CD14-positive monocyte (primary cell): ENCODE measurements at places on chromosomes 2 and 18.
A peak's percentile ranks its signal among the peaks of the same experiment; 100 is the strongest.

GRCh38 chr2:219159771-219160185 is 837 bp downstream of the NHEJ1 start:
- H3K36me3 ChIP-seq, result peaks cover 12% of the 10 kb centered on the region
- H3K4me1 ChIP-seq, result peaks cover 18% of the 10 kb centered on the region
- no peaks in the 10 kb centered on the region for H3K27me3 ChIP-seq
- DNase-seq, result no peak
- H3K27ac ChIP-seq, result peak overlapping the region; percentile 71
- H3K4me3 ChIP-seq, result peak overlapping the region; percentile 80

DNA sequence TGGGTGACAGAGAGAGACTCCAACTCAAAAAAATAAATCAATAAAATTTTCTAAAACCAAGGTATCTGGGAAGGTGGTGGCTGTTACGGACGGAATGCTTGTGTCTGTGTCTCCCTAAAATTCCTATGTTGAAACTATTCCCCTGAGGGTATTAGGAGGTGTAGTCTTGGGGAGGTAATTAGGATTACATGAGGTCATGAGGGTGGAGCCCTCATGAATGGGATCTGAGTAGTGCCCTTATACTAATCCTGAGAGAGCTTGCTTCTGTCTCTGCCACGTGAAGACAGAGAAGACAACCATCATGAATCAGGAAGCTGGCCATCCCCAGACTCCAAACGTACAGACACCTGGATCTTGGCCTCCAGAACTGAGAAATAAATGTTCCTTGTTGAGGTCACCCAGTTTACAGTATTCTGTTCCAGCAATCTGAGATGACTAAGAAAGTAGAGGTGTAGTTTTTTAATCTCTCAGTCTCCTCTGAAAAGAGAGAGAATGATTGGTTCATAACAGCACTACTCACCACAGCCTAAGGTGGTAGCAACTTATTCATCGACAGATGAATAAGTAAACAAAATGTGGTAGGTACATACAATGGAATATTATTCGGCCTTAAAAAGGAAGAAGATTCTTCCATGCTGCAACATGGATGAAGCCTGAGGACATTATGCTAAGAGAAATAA is 38.4 kb downstream of the TGFBRAP1 start:
- DNase-seq, result no peak
- no peaks in the 10 kb centered on the region for H3K4me1 ChIP-seq
- H3K27me3 ChIP-seq, result no peaks in the 10 kb centered on the region
- peaks cover 99% of the 10 kb centered on the region for H3K36me3 ChIP-seq
- H3K4me3 ChIP-seq, result no peak overlapping the region
- no peak overlapping the region for H3K27ac ChIP-seq

- H3K27me3 ChIP-seq, result peaks cover 96% of the 10 kb centered on the region
- H3K36me3 ChIP-seq, result no peaks in the 10 kb centered on the region
- peak; percentile 61 for DNase-seq
- peaks cover 32% of the 10 kb centered on the region for H3K4me1 ChIP-seq
- no peak overlapping the region for H3K4me3 ChIP-seq
These were observed 44.8 kb downstream of the SETBP1 start for GRCh38 chr18:44725300-44726058.

DNA sequence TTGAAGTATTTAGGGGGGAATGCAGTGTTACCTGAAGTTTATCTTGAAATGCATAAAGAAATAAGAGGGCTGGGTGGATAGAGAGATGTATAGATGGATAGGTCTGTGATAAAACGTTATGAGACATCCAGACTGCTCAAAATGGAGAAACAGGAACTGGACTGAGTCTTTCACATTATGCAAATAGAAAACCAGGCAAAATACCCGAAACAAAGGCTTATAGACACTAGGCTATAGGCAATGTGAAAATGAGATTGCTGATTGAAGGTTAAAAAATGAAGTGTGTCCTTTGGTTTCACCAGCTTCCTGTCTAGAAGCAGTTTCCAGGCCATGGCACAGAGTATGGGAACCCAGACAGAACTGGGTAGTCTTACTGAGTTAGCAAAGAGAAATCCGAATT is 24.9 kb upstream of the SLC3A1 start:
- no peak for DNase-seq
- H3K4me3 ChIP-seq, result no peak overlapping the region
- no peaks in the 10 kb centered on the region for H3K4me1 ChIP-seq
- no peak overlapping the region for H3K27ac ChIP-seq
- H3K27me3 ChIP-seq, result no peaks in the 10 kb centered on the region

DNA sequence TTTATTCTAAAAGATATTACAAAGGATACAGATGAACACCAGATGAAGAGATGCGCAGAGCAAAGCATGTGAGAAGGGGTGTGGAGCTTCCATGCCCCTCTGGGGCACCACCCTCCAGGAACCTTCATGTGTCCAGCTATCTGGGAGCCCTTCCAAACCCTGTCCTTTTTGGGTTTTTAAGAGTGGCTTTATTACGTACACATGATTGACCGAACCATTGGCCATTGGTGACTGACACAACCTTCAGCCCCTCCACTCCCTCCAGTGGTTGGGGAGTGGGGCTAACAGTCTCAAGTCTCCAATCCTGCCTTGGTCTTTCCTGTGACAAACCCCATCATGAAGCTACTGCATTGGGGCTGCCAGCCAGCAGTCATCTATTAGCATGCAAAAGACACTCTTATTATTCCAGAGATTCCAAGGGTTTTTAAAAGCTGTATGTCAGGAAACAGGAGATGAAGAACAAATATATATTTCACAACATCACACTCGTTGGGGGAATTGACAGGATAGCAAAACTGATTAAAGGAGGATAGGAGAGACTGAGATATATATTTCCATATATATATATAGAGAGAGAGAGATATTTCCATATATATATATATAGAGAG is 19.4 kb downstream of the IL1B start:
- no peak overlapping the region for H3K4me3 ChIP-seq
- no peaks in the 10 kb centered on the region for H3K27me3 ChIP-seq
- peaks cover 8% of the 10 kb centered on the region for H3K4me1 ChIP-seq
- no peak for DNase-seq
- H3K36me3 ChIP-seq, result no peaks in the 10 kb centered on the region

DNA sequence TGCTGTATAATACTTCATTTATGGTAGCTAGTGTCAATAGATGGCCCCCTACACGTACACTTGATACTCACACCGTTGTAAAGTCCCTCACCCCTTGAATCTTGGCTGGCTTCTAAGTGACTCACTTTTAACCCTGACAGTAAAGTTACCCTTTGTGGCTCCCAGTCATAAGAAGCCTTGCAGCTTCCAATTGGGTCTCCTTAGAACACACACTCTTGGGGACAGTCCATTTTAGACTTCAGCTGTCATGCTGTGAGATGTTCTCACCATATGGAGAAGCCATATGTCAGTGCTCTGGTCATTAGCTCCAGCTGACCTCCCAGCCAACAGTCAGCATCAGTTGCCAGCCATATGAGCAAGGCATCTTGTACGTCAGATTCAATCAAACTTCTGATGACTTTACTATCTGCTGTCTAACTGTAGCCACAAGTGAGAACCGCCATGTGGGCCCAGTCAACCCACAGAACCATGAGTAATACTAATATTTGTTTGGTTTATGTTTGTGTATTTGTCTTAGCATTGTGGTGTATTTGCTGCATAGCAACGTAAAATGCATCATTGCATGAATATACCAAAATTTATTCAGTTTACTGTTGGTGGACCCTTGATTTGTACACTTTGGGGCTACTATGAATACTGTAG is 68.3 kb downstream of the PTPN4 start:
- no peak for DNase-seq
- no peak overlapping the region for H3K4me3 ChIP-seq
- H3K27ac ChIP-seq, result no peak overlapping the region
- H3K4me1 ChIP-seq, result no peaks in the 10 kb centered on the region

DNA sequence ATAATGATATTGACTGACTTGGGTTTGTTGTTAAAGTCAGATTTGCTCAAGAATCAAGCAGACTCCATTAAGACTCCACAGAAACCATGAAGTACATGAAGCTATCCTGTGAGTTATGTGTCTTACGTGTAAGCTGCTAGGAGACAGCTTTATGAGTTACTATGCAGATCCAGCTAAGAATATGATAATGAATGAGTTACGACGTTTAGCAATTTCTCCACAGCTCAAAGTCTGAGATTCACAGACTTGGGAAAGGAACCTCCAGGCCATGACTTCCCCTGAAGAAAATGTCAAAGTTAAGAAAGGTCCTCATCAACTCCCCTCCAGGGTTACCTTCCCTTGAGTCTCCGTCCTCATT is 211.9 kb upstream of the HNRNPA3 start:
- DNase-seq, result no peak
- H3K4me3 ChIP-seq, result no peak overlapping the region
- H3K36me3 ChIP-seq, result no peaks in the 10 kb centered on the region
- peak overlapping the region; percentile 5 for H3K27ac ChIP-seq
- no peaks in the 10 kb centered on the region for H3K27me3 ChIP-seq

GRCh38 chr2:74471332-74472065 is 981 bp downstream of the MRPL53 start:
- H3K4me3 ChIP-seq, result peak overlapping the region; percentile 92
- DNase-seq, result no peak

DNA sequence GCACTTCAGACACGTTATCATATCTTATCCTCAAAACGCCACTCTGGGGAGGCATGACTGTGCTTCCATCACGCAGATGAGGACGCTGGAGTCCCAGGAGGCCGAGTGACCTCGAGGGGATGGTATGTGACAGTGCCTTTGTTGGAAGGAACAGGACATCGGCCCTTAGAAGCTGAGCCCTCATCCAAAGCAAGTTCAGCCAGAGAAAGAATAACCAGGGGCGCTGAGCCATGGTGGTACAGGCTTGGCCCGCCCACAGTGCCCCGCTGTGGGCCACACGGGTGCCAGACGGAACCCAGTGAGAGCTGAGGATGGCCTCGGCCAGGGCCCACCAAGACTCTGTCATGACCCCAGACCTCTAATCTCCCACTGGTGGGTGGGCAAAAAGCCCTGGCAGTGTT is 31.3 kb downstream of the HS1BP3 start:
- peaks cover 18% of the 10 kb centered on the region for H3K4me1 ChIP-seq
- no peak overlapping the region for H3K4me3 ChIP-seq
- H3K27ac ChIP-seq, result peak overlapping the region; percentile 25
- DNase-seq, result no peak
- peaks cover 60% of the 10 kb centered on the region for H3K36me3 ChIP-seq

DNA sequence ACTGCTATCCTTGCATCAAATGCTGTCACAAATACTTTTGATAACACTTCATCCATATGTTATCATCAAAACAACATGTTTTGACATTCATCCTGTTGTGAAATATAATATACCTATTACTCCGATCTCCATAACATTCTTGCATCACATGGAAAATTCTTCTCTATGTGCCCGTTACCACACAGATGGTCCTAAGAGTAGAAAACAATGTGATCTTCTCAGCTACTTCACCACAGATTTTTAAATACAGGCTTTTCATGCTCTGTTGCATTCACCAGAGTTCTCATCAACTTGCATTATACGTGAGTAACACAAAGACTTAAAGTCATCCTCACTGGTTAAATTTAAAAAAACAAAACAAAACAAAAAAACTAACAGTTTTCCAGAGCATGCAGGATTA is 1603.3 kb upstream of the ZEB2 start:
- no peak for DNase-seq
- H3K27ac ChIP-seq, result no peak overlapping the region
- no peaks in the 10 kb centered on the region for H3K36me3 ChIP-seq
- H3K4me1 ChIP-seq, result no peaks in the 10 kb centered on the region

DNA sequence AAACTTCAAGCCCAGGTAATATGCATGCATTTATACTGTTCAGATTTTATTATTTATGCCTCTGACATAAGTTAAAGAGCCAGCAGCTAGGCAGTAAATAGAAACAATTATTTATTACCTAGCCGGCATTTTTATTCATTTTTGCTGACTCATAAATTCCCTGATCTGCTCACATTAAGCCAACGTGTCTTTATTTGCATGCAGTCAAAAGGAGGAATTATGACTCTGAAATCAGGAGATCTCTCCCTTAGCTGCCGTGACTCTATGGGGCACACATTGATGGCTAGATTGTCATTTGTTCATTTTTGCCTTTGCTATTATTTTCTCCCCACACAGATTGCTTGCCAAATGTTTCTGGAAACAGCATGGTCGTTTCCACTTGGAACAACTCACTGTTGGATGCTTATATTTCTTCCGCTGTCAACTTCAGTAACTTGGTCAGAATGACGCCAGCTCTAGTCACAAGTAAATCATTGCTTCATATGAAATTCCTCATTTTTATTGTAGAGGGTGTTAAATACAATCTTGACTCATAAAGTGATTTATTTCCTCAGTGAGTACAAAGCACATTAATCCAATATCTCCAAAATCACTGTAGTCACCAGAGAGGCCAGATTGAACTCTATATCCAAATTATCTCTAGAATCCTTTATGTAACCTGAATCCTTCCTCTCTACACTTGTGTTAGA is 15.9 kb upstream of the ZBTB14 start:
- H3K36me3 ChIP-seq, result no peaks in the 10 kb centered on the region
- H3K4me3 ChIP-seq, result no peak overlapping the region
- H3K27me3 ChIP-seq, result no peaks in the 10 kb centered on the region

DNA sequence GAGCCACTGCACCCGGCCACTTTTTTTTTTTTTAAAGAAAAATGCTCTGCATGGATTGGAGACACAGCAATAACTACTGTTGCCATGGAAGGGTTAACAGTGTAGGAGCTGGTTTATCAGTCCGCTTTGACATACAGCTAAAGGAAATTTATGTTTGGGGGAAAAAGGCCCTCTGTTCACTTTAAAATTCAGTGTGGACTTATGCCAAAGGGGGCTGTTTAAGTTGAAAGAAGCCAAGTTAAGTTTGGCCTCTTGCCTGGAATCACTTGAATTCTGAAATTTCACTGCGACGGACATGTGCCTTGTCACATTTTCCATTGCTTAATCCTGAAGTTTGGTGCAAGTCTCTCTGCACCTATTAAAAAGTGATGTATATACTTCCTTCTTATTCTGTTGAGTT is 3.1 kb downstream of the KCNE4 start:
- no peaks in the 10 kb centered on the region for H3K36me3 ChIP-seq
- H3K4me3 ChIP-seq, result no peak overlapping the region
- DNase-seq, result no peak

DNA sequence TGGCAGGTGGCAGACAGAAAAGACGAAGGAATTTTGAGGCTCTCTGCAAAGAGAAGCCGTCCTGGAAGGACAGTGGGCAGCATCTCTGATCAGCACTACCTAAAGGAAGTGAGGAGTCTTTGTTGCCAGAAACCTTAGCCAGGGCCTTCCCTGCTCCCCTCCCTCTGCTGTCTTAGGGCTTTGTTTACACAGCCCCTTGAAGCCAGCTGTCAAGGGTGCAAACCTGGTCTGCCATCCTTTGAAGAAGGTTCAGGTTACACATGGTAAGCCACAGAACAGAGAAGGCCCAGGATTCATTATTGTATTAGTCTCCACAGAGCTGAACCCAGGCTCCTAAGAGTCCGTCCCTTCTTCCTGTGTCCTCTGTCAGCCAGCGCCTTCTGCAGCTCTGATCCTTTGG is 356.7 kb downstream of the TGIF1 start:
- H3K4me3 ChIP-seq, result no peak overlapping the region
- no peaks in the 10 kb centered on the region for H3K27me3 ChIP-seq
- H3K27ac ChIP-seq, result no peak overlapping the region
- H3K4me1 ChIP-seq, result no peaks in the 10 kb centered on the region
